Activated naive CD8-positive, alpha-beta T cell treated with anti-CD3 and anti-CD28 coated beads, Interleukin-2, amount 50 U/mL, for 24 hours (primary cell): ENCODE measurements at places on chromosomes 5 and 9.

DNA sequence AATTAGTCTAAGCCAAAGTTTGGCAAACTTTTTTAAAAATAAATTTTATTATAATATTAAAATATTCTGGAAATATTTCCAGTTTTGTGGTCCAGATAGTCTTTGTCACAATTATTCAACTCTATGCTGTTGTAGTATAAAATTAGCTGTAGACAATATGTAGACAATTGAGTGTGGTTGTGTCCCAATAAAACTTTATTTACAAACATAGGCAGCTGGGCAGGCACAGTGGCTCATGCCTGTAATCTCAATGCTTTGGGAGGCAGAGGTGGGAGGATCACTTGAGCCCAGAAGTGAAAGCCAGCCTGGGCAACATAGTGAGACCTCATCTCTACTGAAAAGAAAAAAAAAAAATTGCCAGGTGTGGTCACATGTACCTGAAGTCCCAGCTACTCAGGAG, 150.5 kb upstream of the EPB41L4A start:
- no peak for DNase-seq

DNA sequence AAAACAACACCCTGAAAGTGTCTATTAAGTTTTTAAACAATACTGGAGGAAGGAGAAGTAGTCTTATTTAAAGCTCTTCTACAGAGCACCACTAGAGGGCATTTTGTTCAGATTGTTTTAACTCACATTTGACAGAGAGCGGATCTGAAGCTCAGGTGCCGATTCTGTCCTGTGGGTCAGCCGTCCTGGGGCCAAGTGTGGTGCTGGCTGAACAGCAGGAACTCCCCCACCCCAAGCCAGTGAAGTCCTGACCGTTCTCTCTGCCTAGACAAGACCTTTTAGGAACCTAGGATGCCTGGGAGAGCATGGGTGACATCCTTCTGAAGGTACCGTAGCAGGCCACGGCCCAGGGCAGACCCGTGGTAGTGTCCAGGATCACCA, 3.9 kb downstream of the EXOC3 start:
- DNase-seq: no peak

GRCh38 chr9:109475526-109475925, 22.6 kb downstream of the PTPN3 start:
- DNase-seq: no peak

- no peak for DNase-seq
Measured at GRCh38 chr9:123689701-123690428, 240.1 kb downstream of the DENND1A start.

DNA sequence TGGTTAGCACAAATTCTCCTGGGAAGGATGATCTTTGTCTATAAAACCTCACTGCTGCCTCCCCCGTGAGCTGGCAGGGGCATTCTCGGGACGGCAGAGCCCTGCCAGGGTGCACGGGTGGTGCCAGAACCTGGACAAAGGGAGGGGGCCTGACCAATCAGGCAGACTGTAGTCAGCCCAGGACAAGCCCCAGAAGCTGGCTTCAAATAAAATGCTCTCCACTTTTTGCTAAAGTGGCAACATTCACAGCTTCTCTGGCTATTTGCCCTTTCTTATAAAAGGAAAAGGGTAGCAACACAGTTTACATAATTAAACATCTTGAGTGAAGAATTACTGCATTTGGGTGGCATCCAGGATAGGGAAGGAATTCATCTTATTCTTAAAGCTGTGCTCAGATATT, 14.4 kb downstream of the IL9 start:
- DNase-seq: no peak

DNA sequence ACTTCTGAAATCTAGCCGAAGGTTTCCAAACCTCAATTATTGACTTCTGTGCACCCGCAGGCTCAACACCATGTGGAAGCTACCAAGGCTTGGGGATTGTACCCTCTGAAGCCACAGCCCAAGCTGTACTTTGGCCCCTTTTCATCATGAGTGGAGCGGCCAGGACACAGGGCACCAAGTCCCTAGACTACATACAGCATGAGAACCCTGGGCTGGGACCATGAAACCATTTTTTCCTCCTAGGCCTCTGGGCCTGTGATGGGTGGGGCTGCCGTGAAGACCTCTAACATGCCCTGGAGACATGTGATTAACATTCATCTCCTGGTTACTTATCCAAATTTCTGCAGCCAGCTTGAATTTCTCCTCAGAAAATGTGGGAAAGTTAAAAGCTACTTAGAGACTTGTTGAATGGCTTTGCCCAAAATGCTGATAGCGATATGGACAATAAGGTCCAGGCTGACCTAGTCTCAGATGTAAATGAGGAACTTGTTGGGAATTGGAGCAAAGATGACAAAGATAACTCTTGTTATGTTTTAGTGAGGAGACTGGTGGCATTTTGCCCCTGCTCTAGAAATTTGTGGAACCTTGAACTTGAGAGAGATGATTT, 34.1 kb upstream of the CPLANE1 start:
- DNase-seq: peak; percentile 10

DNA sequence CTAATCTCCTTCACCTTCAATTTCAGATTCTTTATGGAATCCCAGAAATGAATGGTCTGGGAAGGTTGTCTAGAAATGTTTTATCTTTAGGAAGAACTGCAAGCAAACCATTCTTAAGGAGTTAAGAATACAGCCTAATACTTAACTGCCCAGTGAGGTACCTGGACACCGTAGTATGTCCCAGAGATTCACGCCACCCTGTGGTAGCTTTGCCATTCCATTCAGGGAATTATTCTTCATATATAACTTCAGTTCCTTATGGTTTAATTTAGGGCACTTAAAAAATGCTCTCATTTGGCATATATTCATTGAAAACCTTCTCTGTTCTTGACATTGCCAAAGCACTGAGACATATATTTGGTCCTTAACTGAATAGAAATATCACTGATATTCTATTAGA, 49.7 kb downstream of the ACTBL2 start:
- no peak for DNase-seq

DNA sequence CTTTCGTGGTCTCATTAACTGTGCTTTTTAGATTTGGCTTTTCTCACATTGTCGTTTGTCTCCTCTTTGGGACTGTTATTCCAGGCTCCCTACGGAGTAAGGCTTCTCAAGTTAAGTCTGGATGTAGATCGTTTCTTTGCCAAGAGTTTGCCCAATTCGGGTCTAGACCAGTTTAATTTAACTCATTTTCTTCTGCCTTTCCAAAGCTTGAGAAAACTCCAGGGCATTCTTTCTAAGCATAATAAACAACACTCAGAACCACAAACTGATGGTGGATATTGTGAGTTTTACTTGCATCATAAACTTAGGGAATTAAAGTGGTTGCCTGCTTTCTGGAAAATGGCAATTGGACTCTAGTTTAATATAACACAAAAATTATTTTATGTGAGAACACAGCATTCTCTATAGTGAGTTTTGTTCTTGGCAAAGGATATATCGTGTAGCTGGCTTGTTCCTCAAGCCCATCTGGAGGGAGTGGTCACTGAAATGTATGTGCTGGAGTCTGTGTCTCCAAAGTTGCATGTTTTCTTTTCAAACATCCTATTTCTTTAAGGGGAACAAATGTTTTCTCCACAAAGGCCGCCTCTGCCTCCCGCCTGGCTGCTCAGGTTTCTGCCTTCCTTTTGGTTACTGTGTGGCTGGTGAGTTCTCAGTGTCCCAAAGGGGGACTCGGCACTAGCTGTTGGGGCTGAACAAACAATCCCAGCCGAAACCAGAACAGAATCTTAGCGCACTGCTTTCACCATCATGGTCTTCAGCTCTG, 211.3 kb upstream of the FBN2 start:
- DNase-seq: no peak

DNA sequence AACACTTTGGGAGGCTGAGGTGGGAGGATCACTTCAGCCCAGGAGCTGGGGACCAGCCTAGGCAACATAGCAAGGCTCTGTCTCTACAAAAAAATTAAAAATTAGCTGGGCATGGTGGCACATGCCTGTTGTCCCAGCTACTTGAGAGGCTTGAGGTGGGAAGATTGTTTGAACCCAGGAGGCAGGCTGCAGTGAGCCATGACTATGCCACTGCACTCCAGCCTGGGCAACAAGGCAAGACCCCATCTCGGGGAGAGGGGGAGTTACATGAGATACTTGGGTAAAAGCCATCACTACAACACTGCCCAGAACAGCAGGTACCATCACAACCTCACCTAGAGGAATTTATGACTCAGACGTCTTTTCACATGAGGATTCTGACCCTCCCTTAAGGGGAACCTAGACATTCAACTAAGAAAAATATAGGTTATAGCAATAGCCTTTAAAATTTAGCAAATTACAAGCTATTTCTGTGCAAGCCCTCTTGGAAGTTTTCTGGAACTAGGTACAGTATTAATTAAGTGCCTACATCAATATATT, 143.5 kb downstream of the NFIB start:
- DNase-seq: no peak

GRCh38 chr5:159038907-159039306, 60.8 kb downstream of the EBF1 start:
- no peak for DNase-seq

GRCh38 chr9:2320114-2320513, 301.5 kb upstream of the VLDLR start:
- DNase-seq: no peak

DNA sequence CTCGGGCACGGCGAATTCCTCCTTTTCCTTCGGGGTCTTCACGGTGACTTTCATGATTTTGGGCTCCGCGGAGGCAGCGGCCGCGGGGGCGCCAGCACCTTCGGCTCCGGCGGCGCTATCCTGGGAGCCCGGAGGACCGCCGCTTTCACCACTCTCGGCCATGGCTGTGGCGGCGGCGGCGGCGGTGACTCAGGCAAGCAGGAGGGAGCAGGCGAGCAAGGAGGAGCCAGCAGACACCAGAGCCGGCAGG, 315 bp downstream of the UBQLN1 start:
- DNase-seq: peak; percentile 81

DNA sequence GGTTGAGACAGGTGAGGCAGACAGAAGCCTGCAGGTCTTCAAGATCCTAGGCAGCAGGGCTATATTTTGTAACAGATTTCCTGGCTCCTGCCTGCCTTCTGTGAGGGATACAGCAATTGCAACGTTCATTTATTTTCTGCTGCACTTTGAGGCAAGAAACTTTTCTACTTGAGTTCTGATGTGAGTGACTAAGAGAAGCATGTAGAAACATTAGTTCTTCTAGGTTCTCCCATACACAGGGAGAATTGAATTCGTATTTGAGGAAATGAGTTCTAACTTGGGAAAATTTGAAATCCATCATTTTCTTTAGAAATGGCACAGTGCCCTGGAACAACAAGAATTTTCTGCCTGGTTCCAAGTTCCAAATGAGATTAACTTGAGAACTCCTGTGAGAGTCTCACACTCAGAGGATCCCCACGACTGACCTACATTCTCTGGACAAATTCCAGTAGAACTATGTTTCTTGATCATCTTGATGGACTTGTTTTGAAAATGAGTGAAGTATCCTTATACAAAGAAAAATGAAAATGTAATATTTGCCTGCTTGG, 15.0 kb downstream of the MAMDC2 start:
- no peak for DNase-seq
